ENCODE measurements at places on chromosomes 3 and 15.

DNA sequence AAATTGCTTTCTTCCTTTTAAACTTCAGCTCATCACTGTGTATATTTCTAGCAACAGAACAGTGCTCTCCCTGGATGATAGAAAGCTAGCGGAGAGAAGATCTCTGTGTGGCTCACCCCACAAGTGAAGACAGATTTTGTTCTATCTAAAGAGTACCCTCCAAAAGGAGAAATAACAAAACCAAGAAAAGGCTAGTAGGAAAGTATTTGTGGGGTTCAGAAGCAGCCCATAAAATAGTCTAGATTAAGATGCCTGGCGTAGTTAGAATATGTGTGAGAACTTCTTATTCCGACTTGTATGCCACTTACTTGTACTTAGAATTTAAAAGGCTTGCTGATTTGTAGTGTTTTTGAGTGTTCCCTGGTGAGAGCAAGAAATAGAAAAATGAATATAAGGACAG lies 214.9 kb upstream of the IL12A start:
- DNase-seq = no peak

GRCh38 chr15:44296625-44297524 lies 8.4 kb downstream of the GOLM2 start:
- DNase-seq = peak; percentile 48

DNA sequence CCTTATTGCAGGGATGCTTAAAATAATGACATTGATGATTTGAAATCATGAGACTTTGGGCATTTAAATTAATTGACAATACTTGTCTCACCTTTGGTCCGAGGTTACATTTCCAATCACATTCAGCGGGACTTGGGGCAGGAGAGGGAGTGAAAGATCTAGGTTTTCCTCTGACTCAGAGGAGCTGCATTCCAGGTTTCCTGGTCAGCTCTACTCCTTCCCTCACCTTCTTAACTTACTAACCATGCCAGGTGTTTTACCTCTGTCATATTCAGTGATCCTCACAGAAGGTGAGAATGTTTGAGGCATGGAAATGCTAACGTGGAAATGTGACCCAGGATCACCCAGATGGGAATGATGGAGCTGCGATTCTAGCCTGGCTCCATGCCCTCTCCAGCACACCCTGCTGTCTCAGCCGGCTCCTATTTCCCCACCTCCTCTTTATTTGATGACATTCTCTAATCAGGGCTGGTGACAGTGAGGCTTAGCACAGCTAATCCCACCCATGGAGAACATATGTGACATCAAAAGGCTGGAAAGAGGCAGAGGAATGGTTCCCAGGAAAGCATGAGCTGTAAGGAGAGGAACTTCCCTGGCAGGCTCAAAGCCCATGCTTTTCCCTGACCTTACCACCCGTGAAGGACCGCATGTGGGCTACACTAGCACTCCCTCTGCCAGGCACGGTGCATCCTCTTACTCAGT lies 38.7 kb downstream of the THSD4 start:
- DNase-seq = no peak

- DNase-seq = no peak
Observed at GRCh38 chr3:141385406-141386125, 17.3 kb downstream of the ZBTB38 start.

GRCh38 chr15:69433831-69434230 lies 18.8 kb upstream of the RPLP1 start:
- DNase-seq = no peak

DNA sequence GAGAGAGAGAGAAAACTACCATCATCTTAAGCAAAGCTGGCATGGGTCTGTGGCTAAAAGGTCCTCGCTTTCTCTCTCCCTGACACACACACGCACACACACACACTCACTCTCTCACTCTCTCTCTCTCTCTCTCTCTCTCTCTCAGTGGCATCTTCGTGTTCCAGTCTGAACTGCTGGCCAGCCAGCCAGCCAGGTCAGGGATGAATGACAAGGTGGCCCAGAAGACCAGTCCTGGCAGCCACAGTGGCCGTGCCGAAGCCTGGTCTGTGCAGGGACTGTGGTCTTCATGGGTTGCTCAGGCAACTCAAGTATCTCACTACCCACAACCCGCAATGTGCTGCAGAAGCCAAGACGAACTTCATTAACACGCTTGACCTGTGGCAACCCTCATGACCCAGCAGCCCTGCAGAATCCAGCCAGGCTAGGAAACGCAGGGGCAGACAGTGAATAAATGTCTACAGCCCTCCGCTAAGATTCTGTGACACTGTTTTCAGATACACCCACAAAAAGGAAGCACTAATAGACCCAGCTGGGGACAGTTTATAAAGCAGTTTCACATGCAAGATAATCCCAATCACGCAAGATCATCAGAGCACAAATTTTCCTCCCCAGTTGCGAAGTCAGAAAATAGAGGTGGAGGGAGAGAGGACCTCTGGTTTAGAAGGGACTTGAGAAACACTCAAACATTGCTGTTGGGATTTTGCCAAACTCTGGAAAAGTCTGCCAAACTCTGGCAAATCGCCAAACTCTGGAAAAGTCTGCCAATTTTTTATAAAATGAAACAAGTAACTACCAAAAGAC lies 66.4 kb downstream of the XXYLT1 start:
- DNase-seq = no peak

DNA sequence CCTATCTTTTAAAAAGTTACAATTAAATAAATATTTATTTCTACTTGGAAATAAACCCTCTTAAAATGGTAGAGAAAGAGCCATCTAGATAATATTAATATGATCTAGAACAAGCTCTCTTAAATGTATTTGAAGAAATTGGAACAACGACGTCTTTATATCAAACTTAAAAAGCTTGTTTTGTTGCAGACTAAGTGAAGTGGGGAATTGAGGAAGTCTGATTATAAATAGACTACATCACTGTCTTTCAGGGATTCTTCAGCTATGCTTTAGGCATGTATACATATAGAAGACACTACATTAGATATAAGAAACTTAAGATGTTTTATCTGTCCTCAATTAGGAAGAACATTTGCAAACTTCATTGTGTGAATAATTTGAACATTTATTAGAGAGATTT lies 1.8 kb downstream of the BCHE start:
- no peak for DNase-seq
